ENCODE measurements at places on chromosomes 7 and 10. TPM values are rescaled to one million over a fixed set of nuclear protein-coding genes. Genes with fewer than 3 reads are reported as not detected.
A peak's percentile ranks its signal among the peaks of the same experiment; 100 is the strongest.

- no peak for DNase-seq
- H3K4me3 ChIP-seq, result no peak overlapping the region
- H3K27ac ChIP-seq, result no peak overlapping the region
- no peaks in the 10 kb centered on the region for H3K27me3 ChIP-seq
Observed at GRCh38 chr7:18496341-18496700, 772 bp downstream of the HDAC9 start.

DNA sequence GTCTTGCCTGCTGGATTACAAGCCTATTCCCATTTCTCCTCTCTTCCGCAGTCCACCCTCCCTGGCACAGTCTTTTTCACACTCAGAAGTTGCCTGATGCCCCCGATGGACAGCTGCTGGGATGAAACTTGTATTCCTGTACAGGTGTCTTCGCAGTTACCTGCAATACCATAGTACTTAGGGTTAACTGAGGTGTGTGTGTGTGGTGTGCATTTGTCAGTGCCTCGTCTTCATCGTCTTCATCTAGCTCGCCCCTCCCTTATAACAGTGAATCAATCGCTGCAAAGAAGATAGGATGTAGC lies 11.0 kb downstream of the NXPH1 start:
- no peak overlapping the region for H3K27ac ChIP-seq
- H3K4me3 ChIP-seq, result no peak overlapping the region
- peaks cover 16% of the 10 kb centered on the region for H3K4me1 ChIP-seq
- H3K27me3 ChIP-seq, result peaks cover 54% of the 10 kb centered on the region
- DNase-seq, result no peak

GRCh38 chr10:99523251-99523773 lies 9.4 kb upstream of the NKX2-3 start:
- no peak overlapping the region for H3K27ac ChIP-seq
- peaks cover 95% of the 10 kb centered on the region for H3K27me3 ChIP-seq
- no peaks in the 10 kb centered on the region for H3K36me3 ChIP-seq
- no peak for DNase-seq
- H3K4me1 ChIP-seq, result peaks cover 12% of the 10 kb centered on the region

- peaks cover 58% of the 10 kb centered on the region for H3K36me3 ChIP-seq
- H3K4me3 ChIP-seq, result no peak overlapping the region
- no peaks in the 10 kb centered on the region for H3K27me3 ChIP-seq
- H3K27ac ChIP-seq, result no peak overlapping the region
- H3K4me1 ChIP-seq, result no peaks in the 10 kb centered on the region
- DNase-seq, result no peak
Observed at GRCh38 chr10:77983384-77984341, 45.7 kb downstream of the POLR3A start.

DNA sequence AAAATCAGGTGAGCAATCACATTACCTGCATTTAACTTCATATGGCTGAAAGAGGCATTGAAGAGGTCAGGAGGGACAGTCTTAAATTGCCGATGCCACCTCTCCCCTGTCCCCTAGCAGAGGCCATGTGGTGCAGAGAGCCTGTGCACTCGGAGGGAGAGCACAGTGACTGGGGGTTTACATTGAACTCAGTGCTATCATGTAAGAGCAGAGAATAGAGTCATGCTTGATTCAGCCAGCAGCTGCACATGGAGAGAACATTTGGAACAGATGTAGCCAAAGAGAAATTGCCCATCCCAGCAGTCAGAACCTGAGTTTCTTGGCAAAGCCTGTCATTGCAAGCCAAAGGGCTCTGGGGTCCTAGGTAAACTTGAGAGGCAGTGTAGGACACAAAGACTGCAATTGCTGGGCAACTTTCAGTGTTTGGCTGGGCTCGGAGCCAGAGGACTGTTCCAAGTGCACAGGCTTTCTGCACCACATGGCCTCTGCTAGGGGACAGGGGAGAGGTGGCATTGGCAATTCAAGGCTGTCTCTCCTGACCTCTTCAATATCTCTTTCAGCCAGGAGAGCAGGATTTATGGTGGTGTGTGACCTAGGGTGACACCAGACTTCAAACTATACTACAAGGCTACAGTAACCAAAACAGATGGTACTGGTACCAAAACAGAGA lies 267.1 kb downstream of the REEP3 start:
- no peak overlapping the region for H3K4me3 ChIP-seq
- H3K27ac ChIP-seq, result no peak overlapping the region
- H3K36me3 ChIP-seq, result peaks cover 2% of the 10 kb centered on the region
- no peaks in the 10 kb centered on the region for H3K4me1 ChIP-seq
- DNase-seq, result no peak

- peaks cover 3% of the 10 kb centered on the region for H3K36me3 ChIP-seq
- no peaks in the 10 kb centered on the region for H3K27me3 ChIP-seq
- H3K27ac ChIP-seq, result peak overlapping the region; percentile 93
- no peak for DNase-seq
- H3K4me1 ChIP-seq, result peaks cover 18% of the 10 kb centered on the region
Observed at GRCh38 chr7:151039850-151040548, 8.3 kb upstream of the ASIC3 start.

DNA sequence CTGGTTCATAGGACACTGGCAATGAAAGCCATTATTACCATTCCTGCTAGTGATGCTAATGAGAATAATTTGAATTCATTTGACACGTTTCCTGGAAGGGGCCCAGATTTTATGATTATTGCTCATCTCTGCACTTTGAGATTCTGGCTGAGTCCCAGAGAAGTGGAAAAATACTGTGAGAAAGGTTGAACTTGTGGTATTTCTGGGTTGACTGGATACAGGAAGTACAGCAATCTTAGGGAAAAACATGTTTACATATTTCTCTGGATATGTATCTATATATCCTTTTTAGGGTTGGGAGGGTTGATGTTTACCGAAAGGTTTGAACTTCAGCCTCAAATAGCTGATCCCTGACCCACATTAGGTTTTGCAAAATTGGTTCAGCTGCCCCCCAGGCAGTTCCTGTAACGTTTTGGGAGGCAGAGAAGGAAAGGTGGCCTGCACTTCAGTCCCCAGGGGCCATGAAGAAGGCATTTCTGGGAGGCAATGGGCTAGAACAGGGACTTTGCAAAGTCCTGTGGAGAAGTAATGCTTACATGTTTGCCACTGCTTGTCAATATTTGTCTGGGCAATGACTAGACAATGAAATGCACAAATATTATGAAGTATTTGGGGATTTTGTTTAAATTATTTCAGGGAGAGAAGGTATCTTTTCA lies 253.7 kb upstream of the PITRM1 start:
- H3K4me3 ChIP-seq, result no peak overlapping the region
- H3K27me3 ChIP-seq, result no peaks in the 10 kb centered on the region
- H3K27ac ChIP-seq, result peak overlapping the region; percentile 71

GRCh38 chr7:131546126-131546525 lies 10.3 kb downstream of the PODXL start:
- no peak overlapping the region for H3K27ac ChIP-seq
- H3K36me3 ChIP-seq, result peaks cover 1% of the 10 kb centered on the region
- no peak overlapping the region for H3K4me3 ChIP-seq
- no peaks in the 10 kb centered on the region for H3K27me3 ChIP-seq

DNA sequence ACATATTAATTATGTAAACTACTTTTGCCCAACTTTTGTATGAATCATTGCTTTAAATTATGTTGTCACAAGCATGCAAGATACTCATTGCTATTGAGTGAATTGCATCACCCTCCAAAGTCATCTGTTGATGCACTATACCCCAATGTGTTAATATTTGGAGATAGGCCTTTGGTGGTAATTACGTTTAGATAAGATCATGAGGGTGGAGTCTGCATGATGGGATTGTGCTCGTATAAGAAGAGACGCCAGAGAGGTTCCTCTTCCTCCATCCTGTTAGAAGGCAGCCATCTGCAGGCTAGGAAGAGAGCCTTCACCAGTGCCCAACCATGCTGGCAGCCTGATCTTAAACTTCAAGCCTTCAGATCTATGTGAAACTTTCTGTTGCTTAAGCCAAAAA lies 95.3 kb upstream of the MAGI2 start:
- no peak overlapping the region for H3K4me3 ChIP-seq
- DNase-seq, result no peak
- no peak overlapping the region for H3K27ac ChIP-seq
- no peaks in the 10 kb centered on the region for H3K27me3 ChIP-seq
- H3K4me1 ChIP-seq, result no peaks in the 10 kb centered on the region
- H3K36me3 ChIP-seq, result no peaks in the 10 kb centered on the region

GRCh38 chr10:7151538-7151937 lies 259.3 kb downstream of the SFMBT2 start:
- H3K36me3 ChIP-seq, result no peaks in the 10 kb centered on the region
- no peak overlapping the region for H3K27ac ChIP-seq
- H3K27me3 ChIP-seq, result peaks cover 3% of the 10 kb centered on the region
- H3K4me1 ChIP-seq, result no peaks in the 10 kb centered on the region
- H3K4me3 ChIP-seq, result no peak overlapping the region
- DNase-seq, result no peak

DNA sequence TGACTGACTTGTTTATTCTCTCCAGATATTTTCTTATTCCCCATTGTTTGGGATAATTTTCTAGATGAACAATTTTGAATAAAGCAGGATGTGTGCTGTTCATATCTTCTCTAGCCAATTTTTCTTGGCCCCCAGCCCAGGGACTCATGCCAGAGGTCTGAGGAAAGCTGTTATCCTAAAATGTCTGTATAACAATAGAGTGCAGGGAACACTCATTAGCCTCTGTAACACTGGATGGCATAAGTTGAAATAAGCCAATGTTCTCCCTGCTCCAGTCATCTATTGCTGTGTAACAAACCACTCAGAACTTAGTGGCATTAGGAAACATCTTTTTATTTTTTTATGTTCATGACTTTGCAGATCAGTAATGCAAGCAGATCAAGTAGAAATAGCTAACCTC lies 121.7 kb upstream of the TRIM24 start:
- H3K27me3 ChIP-seq, result no peaks in the 10 kb centered on the region
- no peak for DNase-seq
- peaks cover 3% of the 10 kb centered on the region for H3K36me3 ChIP-seq
- H3K4me3 ChIP-seq, result no peak overlapping the region
- H3K4me1 ChIP-seq, result peaks cover 4% of the 10 kb centered on the region

- DNase-seq, result no peak
- peaks cover 39% of the 10 kb centered on the region for H3K4me1 ChIP-seq
- no peaks in the 10 kb centered on the region for H3K36me3 ChIP-seq
Observed at GRCh38 chr7:111357691-111358090, 204.6 kb downstream of the IMMP2L start.

- no peak for DNase-seq
- no peak overlapping the region for H3K4me3 ChIP-seq
- H3K27ac ChIP-seq, result no peak overlapping the region
- H3K4me1 ChIP-seq, result no peaks in the 10 kb centered on the region
- no peaks in the 10 kb centered on the region for H3K36me3 ChIP-seq
- H3K27me3 ChIP-seq, result no peaks in the 10 kb centered on the region
Observed at GRCh38 chr7:103888603-103889153, 100.8 kb downstream of the RELN start.

DNA sequence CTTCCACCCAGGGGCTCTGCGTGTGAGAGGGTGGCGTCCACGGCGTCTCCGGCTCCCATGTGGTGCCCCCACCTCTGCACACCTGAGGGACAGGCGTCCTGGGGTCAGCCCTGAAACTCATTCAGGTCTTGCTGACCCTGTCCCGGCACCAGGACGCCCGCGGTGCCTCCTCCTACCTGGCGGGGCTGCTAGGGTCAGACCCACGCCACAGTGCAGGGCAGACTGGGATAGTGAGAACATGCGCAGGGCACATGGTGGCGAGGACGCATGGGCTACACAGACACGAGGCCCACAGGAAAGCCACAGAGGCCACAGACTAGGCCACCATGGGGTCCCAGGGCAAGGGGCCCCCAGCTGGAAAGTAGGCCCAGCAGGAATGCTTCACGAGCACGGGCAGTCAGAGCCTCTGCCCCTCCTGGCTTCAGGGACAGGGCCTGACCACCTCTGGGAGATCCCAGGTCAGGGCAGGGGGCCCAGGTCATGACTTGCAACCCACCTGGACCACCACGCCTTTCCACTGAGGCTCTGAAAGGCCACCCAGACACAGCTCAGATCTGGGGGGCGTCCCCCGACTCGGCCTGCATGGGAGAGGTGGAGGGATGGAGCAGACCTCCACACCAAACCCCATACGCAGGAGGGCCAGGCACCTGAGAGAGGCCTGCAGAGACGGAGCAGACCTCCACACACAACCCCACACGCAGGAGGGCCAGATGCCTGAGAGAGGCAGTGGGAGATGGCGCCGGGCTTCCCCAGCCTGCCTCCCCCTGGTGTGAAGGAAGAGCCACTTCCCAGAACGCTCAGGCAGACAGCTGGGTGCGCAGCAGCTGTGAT lies 188.6 kb downstream of the ELFN1 start:
- H3K27ac ChIP-seq, result no peak overlapping the region
- H3K27me3 ChIP-seq, result no peaks in the 10 kb centered on the region
- no peak overlapping the region for H3K4me3 ChIP-seq
- DNase-seq, result no peak
- H3K36me3 ChIP-seq, result no peaks in the 10 kb centered on the region

- peaks cover 58% of the 10 kb centered on the region for H3K4me1 ChIP-seq
- no peak for DNase-seq
- H3K36me3 ChIP-seq, result no peaks in the 10 kb centered on the region
Observed at GRCh38 chr10:14382022-14382421, 51.3 kb upstream of the FRMD4A start.

GRCh38 chr10:44326474-44327030 lies 58.3 kb downstream of the CXCL12 start:
- H3K27me3 ChIP-seq, result peaks cover 58% of the 10 kb centered on the region
- H3K27ac ChIP-seq, result no peak overlapping the region
- peak; percentile 23 for DNase-seq
- H3K36me3 ChIP-seq, result no peaks in the 10 kb centered on the region
- H3K4me1 ChIP-seq, result no peaks in the 10 kb centered on the region

GRCh38 chr7:53110425-53110824 lies 75.0 kb downstream of the POM121L12 start:
- H3K27ac ChIP-seq, result no peak overlapping the region
- no peaks in the 10 kb centered on the region for H3K27me3 ChIP-seq
- H3K36me3 ChIP-seq, result no peaks in the 10 kb centered on the region
- no peak for DNase-seq

DNA sequence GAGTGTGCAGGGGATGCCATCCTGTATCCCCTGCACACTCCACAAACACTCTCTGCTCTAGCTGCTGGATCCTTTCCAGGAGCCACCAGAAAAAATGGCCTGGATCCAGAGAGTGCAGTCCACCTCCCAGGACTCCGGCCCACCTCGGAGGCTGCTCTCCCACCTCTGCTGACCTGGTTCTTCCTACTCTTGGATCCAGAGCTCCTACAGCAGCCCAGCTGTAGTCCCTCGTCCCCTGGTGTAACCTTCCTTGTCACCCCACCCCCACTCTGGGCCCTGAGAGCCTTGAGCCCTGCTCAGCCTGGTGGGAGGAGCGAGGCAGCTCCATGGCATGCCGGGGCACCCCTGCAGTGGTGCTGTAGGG lies 54.4 kb downstream of the GOLGA7B start:
- no peak overlapping the region for H3K27ac ChIP-seq
- H3K36me3 ChIP-seq, result no peaks in the 10 kb centered on the region
- no peak for DNase-seq
- peaks cover 27% of the 10 kb centered on the region for H3K27me3 ChIP-seq

Gene GPR141
- not detected for total RNA-seq

Gene ATOH7
- not detected for total RNA-seq

Gene CHST15
- 73.6 TPM for total RNA-seq

Gene ICA1
- 2.2 TPM for total RNA-seq

Gene ZNF248
- total RNA-seq, result 5.4 TPM

Gene UCMA
- not detected for total RNA-seq

Gene AP3M1
- total RNA-seq, result 39.6 TPM

Gene AMPH
- total RNA-seq, result 9.8 TPM

Gene ARMH3
- 28.8 TPM for total RNA-seq

Gene LBX1
- total RNA-seq, result not detected

Measured in osteocyte (in vitro differentiated cells).